ENCODE measurements at places on chromosomes 11 and 22. TPM values are rescaled to one million over a fixed set of nuclear protein-coding genes. Genes with fewer than 3 reads are reported as not detected.

DNA sequence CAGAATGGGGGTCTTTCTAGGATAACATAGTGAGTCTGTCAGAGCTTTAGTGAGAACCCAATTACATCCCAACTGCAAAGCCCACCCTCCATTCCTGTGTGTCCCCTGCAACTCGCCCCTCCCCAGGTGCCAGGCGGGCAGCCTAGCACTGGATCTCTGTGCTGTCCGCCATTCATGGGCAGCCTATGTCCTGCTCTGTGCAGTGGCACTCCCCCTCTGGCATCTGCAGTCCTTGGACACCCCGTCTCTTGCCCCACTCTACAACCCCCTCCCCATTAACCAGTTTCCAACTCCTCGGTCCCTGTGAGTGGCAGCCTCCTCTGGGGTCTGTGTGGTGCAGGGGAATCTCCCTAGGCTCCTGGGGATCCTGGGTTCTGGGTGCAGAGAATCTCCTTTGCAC is 37.0 kb downstream of the MYO7A start:
- DNase-seq: no peak

DNA sequence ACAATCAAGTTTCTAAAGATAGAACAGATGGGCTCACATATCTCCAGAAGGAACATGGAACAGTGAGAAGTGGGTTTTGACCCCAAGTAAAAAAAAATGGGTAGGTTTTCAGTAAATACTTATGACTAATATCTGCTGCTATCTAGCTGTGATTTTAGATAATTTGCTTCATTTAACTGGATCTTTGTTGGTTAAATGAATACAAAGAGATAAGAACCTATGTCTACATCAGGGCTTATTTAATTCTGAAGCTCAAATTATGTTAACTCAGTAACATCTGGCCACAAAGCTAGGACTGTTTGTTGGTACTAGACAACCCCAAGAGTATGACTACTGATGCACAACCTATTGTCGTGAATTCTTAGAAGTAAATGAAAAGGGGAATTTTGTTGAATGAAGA is 144.4 kb upstream of the SESN3 start:
- DNase-seq: no peak

- no peak for DNase-seq
These were observed 14.4 kb downstream of the DCDC1 start for GRCh38 chr11:31355131-31355530.

DNA sequence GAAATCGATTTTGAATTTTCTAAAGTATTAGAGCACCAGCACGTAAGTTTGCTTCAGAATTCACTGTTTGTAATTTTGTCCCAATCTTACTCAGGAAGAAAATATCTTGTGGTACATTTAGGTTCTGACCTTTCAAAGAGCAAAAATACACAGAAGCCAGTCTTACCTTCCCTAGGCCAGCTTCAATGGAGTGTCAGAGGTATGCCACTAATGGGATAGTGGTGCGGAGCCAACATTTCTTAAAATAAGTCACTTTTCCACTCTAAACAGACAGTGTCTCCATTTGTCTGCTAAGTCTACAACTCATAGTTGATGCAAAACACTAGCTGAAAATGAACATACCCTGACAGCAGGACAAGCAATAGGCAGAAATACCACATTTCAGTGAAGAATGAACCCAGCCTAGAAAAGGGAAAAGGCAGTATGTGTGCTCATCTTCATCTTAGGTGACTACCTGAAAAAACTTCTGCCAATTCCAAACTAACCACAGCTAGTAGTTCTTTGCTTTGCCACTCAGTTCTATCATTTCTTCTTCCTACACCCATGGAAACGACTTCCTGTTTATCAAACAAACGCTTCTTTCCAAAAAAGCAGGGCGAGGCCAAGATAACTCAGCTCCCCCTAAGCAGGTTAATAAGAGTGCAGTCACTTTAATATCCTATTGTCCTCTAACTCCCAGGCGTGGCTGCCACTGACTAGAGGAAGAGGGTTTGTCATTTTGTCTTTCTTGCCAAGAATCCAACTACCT is 94.0 kb upstream of the APOA1 start:
- no peak for DNase-seq

DNA sequence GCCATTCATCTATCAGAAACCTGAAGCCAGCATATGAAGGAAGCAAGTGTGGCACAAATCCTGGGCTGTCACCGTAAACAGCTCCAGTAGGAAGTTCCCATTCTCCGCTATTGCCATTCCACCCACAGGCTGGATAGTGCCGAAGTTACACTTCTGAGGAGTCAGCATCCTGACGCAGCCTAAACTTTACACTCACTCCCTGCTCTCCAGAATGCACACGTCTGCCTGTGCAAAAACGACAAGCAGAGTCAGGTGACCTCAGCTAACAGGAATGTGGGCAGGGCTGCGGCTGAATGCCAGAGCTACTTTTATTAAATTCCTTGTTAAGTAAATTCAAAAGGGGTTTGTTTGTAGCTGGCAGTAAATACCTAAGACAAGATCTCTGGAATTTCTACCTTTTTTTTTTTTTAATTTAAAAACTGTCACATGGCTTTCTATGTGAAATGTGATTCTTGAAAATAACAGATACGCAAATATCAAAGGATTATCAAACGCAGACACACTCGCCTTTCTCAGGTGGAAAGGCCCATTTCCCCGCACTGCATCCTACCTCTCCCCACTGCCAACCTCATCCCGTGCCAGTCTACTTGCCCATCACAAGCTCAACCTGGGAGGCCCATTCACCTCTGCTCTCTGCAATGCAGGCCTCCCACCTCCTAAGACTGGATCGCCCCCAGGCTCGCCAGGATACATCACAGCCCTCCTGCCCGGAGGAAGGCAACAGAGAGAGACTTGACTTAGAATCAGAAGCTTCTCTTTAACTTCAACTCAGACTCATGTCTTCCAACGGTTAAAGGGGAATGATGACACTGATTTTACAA is 33.5 kb downstream of the NFRKB start:
- DNase-seq: no peak

DNA sequence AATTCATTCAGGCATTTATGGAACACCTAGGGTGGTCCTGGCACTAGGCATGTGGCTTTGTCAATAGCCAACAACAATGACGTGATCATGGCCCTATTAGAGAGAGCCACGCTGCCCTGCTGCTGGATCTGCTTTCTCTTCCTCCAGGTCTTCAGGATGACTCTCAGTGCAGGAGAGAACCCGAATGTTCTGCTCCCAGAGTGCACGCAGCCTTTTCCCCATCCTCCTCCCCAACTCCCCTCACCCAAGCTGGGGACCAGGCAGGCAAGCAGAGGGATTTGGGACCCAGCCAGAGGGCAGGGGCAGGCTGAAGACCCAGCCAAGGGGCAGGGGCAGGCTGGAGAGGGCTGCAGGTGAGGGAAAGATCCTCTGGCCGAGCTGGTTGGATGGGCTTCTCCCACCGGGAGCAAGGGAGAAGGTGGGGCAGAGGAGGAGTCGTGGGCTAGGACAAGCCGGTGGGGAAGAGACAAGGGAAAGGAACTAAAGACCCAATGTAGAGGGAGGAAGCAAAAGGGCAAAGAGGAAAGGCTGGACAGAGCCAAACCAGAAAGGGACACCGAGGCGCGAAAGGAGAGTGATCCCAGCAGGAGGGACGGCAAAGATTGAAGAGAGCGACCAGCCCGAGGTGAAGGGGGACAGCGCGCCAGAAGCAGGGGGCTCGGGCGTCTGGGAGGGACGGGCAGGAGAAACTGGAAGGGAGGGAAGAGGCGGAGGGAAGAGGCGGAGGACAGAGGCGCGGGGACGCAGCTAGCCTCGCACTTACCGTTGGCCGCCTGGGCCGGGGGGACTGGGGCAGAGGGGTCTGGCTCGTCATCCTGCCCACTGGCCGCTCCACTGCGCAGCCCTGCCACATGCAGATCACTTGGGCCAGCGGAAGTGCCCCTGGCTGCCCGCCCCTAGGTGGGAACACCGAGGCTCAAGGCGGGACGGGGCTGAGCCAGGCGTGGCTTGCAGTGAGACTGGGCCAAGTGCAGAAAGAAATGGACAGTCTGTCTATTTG is at the start of gene KCTD14:
KCTD14 (minus strand) TSS at position 880 of the 1,000 bp plus-strand sequence; CDS start at position 853, 27 bp downstream.
- no peak for DNase-seq

Gene OR52N2
- total RNA-seq: not detected

Gene FAM227A
- total RNA-seq: 1.9 TPM

Data from thoracic aorta (tissue), 2 donors.